ENCODE measurements at places on chromosomes 3 and 15.
A peak's percentile ranks its signal among the peaks of the same experiment; 100 is the strongest.

DNA sequence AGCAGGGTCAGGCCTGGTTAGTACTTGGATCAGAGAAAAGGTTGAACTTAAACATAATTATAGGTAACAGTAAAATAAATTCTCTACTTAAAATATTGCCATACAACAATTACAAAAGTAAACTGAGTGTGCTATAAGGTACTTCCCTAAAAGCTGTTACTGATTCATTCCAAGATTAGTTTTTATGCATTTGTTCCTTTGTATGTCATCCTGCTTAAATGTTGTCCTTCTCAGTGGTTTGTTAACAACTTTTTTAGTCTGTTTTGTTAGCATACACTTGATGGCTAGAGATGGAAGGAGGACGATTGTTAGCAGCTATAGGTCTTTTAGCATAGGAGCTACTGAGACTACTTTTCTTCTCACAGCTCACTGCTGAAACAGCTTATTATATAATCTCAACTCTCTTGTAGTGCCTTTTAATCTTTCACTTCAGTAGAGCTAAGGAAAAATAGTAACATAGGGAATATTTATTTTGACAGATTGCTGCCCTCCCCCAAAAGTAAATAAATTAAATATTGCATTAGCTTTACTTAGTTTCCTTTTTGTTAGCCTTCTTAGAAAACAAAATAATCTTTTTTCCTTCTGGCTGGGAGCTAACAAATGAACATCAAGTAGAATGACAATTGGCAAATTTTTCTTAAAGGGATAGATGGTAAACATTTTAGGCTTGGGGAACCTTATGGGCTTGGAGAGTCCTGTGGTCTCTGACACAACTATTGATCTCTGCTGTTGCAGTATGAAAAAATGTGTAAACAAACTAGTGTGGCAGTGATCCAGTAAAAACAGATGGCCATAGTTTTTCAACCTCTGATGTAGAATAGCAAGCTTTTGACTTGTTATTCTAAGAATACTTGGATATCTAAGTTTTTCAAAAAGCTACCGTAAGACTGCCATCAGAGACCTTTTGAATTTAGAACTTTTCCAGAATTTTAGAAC lies 39.5 kb downstream of the USP8 start:
- DNase-seq = no peak

- no peak for DNase-seq
These were observed 299.3 kb upstream of the LYSMD4 start for GRCh38 chr15:100032358-100033085.

GRCh38 chr15:101558221-101558941 lies 68.9 kb upstream of the PCSK6 start:
- DNase-seq = no peak

DNA sequence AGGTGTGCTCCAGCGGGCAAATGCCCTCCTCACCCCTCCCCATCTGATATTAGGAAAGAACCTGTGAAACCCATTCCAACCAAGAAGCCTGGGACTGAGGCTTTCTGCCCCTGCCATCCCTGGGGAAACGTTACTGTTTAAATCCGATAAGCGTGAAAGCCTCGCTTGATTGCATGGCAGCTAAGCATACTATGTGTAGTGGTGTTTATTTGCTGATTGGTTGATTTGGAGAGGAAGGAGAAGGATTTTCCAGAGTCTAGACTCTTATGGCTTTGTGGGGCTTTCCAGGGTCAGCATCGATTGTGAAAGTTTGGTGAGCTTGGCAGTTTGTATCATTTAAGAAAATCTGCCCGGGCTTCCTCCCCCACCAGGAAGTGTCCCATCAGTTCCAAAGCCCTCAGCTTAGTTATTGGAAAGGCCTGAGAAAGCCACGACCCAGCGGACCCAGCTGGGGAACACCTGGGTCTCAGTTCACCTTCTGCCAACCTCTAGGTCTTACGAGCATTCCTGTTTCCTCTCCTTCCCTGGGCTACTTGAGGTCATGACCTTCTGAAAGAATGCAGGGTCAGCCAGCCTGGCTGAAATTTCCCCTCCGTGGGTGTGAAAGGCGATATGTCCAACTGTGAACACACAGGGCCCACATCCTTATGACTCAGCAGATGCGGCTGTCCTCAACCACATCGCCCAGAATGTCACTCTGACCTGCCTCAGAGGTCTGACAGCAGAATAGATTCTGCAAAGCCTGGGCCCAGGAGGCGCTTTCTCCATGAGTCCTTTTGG lies 62.8 kb upstream of the HERC1 start:
- peak; percentile 61 for DNase-seq

- no peak for DNase-seq
These were observed 17.1 kb downstream of the UMPS start for GRCh38 chr3:124747111-124747981.

- DNase-seq = peak; percentile 86
These were observed 98.3 kb upstream of the ZBTB20 start for GRCh38 chr3:115245438-115245837.

DNA sequence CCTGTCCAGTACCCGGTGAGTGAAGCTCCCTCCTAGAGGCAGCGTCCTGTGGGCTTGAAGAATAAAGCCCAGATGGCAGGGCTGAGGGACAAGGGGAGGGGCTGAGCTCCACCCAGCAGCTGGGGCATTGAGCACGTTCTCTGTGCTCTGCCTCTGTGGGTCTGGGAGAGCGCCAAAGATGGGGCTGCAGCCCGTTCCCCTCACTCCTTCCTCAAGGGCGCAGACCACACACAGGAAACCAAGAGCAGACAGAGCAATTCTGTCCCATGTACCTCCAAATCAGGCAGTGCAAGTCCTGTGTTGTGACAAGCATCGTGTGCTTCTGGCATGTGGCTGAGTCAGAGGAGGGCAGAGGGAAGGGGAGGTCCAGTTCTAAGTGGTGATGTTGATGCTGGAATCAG lies 15.7 kb upstream of the KIF23 start:
- no peak for DNase-seq

- DNase-seq = no peak
These were observed 38.4 kb downstream of the SLMAP start for GRCh38 chr3:57794501-57794900.

- DNase-seq = no peak
These were observed 138.3 kb upstream of the ABHD17C start for GRCh38 chr15:80556694-80557367.

DNA sequence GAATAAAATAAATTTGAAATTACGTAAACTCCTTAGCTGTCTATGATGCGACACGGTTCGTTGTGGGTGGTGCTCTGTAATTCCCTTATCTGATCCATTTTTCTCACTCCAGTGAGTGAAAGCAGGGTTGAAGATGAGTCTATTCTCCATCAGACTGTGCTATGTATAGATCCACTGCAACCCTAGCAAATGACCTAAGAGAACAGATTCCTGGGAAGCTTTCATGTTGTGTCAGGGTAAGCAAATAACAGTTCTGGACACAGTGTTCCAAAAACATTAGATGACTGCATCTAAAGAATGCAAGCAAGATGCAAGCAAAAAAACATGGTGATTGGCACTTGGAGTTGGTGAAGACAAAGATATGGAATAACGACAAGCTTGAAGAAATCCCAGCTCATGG lies 239.3 kb downstream of the SLC9A9 start:
- DNase-seq = no peak

GRCh38 chr15:95663156-95664100 lies 667.1 kb upstream of the NR2F2 start:
- no peak for DNase-seq

GRCh38 chr3:162666835-162667234 lies 1170.2 kb downstream of the OTOL1 start:
- no peak for DNase-seq

DNA sequence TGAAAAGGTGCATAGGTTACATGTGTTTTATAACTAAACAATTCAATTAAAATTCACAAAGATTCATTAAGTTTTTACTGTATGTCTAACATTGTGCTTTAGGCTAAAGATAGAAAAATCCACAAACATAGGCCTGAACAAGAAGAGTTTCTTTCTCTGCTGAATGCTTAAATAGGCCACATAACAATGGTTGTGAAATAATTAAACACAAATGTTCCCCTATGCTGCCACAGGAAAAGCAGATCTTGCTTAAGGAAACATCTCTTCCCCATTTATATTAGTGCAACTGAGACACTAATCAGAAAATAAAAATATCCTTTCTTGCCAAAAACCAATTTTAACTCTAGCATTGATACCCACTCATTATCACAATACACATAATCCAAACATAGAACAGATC lies 725.4 kb upstream of the DPPA4 start:
- DNase-seq = no peak

DNA sequence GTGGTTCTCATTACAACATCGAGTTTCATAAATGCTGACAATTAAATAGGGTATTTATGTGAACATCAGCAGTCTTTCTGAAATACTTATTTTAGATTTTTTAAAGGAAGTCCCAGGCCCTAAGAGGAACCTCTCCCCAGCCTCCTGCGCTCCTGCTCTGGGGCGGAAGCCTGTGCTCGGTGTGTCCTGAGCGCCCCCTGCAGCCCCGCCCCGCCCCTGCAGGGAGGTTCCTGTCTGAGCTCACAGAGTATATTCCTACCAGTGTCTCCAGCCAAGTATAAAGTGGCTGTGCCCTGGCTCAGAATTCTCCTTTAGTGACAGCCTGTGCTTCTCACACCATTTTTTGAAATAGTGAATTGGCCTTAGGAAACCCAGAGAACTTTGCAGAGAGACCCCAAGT lies 567.9 kb downstream of the GOLGA6L6 start:
- no peak for DNase-seq

- DNase-seq = no peak
These were observed 20.5 kb downstream of the SLC35A5 start for GRCh38 chr3:112582244-112582874.

DNA sequence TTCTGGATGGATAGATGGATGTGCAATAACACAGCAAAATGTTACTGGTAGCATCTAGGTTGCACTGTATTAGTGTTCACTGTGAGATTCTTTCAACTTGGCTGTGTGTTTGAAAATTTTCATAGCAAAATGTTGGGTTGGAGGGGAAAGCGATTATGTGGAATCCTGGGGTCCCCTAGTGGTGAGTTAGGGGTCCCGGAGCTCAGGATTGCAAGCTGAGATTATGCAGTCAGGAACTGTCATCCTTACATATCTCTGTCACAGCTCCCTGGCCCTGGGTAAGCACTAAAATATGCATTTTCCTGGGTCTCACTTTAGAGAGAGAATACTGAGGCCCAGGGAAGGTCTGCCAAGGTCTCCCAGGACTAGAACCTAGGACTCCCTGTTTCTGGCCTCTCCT lies 77.2 kb downstream of the CEMIP start:
- DNase-seq = no peak

DNA sequence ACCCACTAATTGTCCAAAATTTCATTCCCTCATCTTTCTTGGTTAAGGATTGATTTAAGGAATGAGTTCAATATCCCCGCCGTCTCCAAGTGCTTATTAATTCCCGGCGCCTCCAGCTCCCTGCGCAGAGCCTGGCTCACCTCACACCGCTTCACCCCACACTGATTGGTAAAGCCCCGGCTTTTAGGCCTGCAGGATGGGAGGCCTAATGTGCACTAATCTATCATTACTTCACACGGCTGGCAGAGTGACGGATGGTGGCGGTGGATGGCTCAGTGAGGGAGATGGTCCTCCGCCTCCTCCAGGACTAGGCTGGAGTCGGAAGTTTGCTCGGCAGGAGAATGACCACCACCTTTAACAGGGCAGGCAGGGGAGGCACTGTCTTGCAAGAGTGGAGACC lies 81.7 kb downstream of the MEGF11 start:
- DNase-seq = no peak

DNA sequence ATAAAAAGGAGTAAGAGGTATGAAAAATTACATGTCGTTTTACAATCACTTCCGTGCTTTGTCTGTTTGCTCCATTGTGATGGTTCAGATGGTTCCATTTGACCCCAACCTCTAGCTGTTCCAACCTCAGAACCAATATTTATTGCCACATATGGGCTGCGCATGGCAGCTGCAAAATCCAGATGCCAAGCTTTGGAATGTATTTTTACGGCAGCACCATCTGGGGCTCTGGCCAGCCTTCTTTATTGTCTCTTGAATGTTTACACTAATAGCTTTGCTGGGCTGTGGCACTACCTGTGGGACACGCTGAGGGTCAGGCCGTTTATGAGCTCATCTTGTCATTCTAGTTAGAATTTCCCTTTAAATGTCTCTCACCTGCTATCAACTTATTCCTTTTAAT lies 219.8 kb downstream of the ROBO2 start:
- no peak for DNase-seq

DNA sequence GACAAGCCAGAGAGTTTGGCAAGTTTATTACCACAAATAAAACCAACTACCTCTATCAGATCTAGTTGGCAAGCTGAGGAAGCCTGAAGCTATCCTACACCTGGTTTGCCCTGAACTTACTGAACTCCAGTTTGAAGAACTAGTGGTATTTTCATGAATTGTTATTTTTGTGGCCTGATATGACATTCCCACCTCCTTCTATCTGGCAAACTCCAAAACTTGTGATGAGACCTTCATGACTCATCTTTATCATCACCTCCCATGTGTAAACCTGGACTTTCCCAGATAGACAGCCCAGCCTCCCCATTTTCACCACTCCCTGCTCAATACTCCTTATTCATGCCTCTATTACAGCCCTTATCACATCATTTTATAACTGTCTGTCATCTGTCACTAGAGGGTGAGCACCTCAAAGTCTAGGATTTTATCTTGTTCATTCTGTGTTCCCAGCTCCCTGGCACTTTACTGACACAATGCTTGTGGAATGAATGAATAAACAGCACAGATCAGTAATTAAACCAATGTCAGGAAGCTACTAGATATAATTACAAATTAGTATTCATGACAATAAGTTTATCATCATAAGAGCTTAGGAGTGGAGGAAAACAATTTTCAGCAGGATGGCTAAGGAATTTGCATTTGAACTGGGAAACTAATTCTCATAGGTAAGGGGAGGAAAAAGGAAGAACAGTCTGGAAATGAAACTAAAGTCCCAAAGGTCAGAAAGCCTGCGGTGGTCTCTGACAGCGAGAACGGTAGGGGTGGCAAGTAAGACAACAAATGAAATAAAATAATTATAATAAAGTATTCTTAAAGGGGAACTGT lies 13.2 kb upstream of the TRANK1 start:
- DNase-seq = peak; percentile 55

GRCh38 chr3:20142517-20142916 lies 43.5 kb downstream of the SGO1 start:
- no peak for DNase-seq

- DNase-seq = no peak
These were observed 79.3 kb downstream of the SLC7A14 start for GRCh38 chr3:170506556-170506955.

DNA sequence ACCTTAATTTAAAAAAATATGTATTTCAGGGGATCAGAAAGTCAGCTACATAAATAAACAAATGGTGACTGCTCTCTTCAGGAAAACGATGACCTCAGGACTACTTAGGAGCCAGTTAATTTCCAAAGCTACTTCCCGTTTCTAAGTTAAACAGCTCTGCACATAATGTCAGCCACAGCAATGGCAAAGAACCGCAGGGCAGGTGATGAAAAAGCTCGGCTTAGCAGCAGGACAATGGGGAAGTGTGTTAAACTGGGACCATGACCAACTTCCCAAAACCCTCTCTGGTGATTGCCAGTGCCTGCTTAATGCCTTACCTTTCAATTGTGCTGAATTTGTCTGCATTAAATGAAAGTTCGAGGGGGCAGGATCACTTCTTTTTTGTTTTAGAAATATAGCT lies 258.9 kb downstream of the FHIT start:
- no peak for DNase-seq

Measured in SW 1271 (cell line).